ENCODE measurements at places on chromosomes 7 and 10.

- DNase-seq: no peak
These were observed 90.0 kb upstream of the IGFBP3 start for GRCh38 chr7:46011059-46011458.

- DNase-seq: no peak
These were observed 151.1 kb downstream of the DGKB start for GRCh38 chr7:14751461-14751860.

- peak; percentile 57 for DNase-seq
These were observed 10.0 kb upstream of the MEST start for GRCh38 chr7:130481898-130482297.

DNA sequence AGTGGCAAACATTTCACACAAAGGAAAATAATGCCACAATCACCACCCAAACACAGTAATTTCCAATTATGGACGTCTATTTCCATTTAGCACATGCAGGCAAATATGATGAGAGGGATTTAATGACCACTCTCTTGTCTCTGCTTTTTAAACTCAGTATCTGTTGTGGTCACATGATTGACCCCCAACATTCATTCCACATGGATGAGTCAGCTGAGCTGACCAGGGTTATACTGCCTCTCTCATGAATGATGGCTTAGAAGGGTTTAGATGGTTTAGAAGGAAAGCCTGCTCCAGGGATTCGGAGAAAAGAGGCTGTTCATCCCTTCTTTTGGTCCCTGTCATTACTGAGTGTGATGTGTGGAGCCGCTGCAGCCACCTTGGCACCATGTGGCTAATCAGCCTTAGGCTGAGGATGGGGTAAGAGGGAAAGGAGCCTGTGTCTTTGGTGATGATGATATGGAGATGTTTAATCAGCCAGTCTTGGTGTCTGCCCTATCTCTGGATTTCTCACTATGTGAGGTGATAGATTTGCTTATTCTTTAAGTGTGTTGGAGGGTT is 38.2 kb upstream of the JAKMIP3 start:
- no peak for DNase-seq

GRCh38 chr7:150621376-150621775 is 10.8 kb downstream of the GIMAP6 start:
- no peak for DNase-seq

- no peak for DNase-seq
These were observed 217.6 kb upstream of the SEMA3E start for GRCh38 chr7:83866582-83866981.

- no peak for DNase-seq
These were observed 17.5 kb downstream of the DNAJC9 start for GRCh38 chr10:73229567-73229966.

- no peak for DNase-seq
These were observed 84.3 kb upstream of the INSIG1 start for GRCh38 chr7:155213385-155213784.

DNA sequence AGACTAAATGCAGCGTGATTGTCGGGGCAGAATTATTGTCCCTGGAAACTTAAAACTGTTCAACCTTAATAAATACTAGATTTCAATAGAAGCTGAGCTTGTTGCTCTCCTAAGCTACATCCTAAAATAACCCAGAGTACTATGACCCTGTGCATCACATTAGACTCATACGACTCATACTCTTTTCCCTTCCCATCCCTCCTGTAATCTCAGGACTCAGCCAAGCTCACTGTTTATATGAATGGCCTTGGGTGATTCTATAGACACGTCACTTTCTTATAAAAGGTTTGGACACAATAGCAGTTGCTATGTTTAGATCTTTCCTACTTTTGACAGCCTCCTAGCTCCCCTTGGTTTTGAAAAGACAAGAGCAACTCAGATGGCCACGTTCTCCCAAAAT is 17.2 kb downstream of the TCF7L2 start:
- DNase-seq: no peak

- peak; percentile 46 for DNase-seq
These were observed 124.8 kb upstream of the TMEM72 start for GRCh38 chr10:44786286-44786850.

DNA sequence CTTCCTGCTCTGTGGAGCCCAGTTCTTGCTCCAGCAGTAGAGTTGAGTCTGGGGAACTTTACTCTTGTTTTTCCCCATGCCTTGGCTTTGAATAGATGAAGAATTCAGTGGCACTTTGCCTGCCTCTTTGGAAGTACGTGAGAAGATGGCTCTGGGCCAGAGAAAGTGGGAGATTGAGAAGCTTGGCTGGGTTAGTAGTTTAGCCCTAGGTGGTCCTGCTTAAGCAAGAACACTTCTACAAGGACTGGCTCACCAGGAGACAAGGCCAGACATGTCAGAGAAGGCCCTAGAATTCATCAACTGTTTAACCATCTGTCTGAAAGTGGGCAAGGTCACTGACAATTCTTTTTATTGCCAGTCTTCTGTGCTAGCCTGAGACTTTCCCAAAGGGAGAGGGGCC is 410.3 kb downstream of the TYW1 start:
- no peak for DNase-seq

DNA sequence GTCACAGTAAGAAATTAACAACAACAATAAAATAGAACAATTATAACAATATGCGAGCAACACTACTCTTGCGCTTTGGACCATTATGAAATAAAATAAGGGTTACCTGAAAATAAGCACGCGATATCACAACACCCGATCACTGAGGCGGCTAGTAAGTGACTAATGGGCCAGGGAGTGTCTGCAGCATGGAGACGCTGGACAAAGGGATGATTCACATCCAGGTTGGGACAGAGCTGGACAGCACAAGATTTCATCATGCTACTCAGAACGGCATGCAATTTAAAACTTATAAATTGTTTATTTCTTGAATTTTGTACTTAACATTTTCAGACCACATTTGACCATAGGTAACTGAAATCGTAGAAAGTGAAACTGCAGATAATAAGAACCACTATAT is 15.6 kb downstream of the HIBADH start:
- DNase-seq: no peak

GRCh38 chr7:8125680-8126444 is 136.1 kb downstream of the ICA1 start:
- peak; percentile 48 for DNase-seq

GRCh38 chr10:99365736-99366135 is 36.6 kb downstream of the CNNM1 start:
- DNase-seq: no peak

GRCh38 chr10:102322914-102323313 is 72.6 kb upstream of the NFKB2 start:
- no peak for DNase-seq

- no peak for DNase-seq
These were observed 88.4 kb upstream of the EEPD1 start for GRCh38 chr7:36064676-36065075.

GRCh38 chr7:156029460-156030007 is 217.3 kb upstream of the SHH start:
- no peak for DNase-seq

DNA sequence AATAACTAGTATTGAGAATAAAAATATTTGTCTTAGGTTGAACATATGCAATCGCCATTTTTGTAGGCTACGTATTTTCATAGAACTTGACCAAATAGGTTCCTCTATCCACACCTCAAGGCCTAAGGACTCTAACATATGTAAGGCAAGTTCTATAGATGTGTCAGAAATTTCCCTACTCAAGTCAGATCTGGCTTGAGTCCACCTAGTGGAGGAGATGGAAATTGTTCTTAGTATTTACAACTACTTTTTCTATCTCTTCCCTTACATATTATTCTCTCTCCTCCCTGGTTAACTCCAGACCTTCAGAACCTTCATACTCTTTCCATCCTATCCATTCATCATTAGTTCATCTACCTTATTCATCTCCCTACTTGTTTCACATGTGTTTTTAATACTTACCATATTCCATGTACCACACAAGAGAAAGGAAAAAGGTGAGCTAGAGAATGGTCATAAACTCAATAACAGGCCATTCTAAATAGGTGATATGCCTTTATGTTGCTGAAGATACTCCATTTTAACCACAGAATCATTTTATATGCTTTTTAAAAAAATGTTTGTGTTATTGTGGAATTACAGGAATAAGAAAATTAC is 174.5 kb upstream of the HDAC9 start:
- DNase-seq: no peak

GRCh38 chr10:4663162-4663992 is 162.6 kb upstream of the AKR1E2 start:
- DNase-seq: peak; percentile 74

- DNase-seq: no peak
These were observed 9.9 kb downstream of the STARD3NL start for GRCh38 chr7:38187794-38188440.

- DNase-seq: no peak
These were observed 8.3 kb upstream of the ATP6V0E2 start for GRCh38 chr7:149865437-149865836.

- DNase-seq: no peak
These were observed 10.2 kb upstream of the HSPA12A start for GRCh38 chr10:116752563-116752962.

GRCh38 chr10:480498-480927 is 209.0 kb downstream of the DIP2C start:
- DNase-seq: no peak

DNA sequence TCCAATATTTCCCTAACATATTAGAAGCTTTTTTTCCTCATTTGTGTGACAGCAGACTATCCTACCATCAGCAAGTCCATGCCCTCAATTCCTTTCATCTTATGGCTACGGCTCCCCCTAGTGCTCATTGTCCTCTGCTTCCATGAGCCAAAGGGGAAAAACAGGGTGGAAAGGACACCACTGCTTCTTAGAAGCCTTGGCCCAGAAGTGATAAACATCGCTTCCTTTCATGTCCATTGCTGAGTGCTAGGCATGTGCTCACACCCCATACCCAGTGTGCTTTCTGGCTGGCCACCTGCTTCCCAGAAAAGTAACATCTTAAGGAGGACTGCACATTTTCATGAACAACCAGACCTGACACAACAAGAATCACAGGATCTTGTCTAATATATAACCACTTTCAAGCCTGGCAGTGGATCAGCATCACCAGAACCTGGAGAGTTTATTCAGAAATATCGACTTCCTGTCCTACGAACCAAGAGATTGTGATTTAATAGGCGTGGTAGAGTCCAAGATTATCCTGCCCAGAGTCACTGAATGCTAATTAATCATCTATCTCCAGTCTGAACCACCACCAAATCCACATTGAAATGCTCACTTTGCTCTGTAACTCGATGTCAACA is 650.5 kb upstream of the SORCS1 start:
- peak; percentile 41 for DNase-seq

DNA sequence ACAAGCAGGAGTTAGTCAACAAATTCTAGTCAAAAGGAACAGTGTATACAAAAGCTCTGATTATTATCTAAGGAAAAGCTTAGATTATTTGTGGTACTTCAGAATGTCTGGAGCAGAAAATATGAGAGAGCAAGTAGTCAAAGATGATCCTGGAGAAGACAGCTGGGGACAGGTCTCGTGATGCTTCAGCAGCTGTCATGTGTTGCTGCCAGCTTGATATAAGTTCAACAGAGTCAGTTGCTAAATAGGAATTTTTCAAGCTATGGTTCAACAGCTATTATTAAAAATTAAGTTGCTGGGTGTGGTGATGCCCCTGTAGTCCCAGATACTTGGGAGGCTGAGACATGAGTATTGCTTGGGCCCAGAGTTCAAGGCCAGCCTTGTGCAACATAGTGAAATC is 240.0 kb upstream of the RHOBTB1 start:
- DNase-seq: no peak

DNA sequence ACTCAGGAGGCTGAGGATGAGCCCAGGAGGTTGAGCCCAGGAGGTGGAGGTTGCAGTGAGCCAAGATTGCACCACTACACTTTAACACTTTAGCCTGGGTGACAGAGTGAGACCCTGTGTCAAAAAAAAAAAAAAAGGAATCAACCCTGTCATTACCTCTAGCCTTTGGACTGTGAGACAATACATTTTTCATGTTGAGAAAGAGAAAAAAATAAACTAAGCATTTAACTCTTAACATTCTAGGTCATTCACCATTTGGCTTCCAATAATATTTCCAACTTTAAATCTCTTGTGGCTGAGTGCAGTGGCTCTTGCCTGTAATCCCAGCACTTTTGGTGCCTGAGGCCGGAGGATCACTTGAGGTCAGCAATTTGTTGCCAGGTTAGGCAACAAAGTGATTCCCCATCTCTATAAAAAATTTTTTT is 41.9 kb upstream of the TPST1 start:
- no peak for DNase-seq

GRCh38 chr7:55078465-55079372 is 59.9 kb downstream of the EGFR start:
- DNase-seq: no peak

GRCh38 chr7:119724041-119724792 is 548.8 kb upstream of the KCND2 start:
- no peak for DNase-seq
